ENCODE measurements at places on chromosomes 2 and 18.

DNA sequence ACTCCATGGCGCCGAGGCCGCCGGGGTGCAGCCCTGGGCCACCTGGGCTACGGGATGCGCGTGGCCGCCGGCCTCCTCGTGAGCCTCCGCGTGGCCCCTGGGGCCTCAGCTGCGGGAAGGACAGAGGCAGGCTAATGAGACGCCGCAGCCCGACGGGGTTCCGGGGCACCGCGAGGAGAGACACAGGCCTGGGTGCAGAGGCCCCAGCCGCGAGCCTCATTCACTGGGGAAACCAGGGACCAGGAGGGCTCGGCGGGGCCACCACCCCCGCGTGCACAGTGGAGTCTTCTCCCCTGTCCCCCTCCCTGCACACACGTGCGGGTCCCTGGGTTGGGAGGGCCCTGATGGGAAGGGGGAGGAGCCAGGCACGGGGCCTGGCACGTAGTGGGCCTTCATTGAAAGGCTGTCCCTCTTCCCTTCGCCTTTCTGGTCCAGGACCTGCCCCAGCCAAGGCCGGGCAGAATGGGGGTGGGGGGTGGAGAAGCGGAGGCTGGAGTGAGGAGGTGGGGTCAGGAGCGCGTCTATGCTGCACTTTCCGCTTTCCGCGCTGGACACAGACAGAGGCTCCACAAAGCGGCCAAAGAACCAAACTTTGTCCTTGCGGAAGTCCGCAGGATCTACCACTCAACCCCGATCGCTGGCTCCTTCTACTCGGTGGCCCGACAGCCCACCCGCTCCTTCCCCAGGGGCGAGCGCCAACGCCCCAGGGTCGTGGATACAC is 9.1 kb downstream of the ALPP start:
- peaks cover 62% of the 10 kb centered on the region for H3K27me3 ChIP-seq
- H3K4me1 ChIP-seq, result no peaks in the 10 kb centered on the region
- H3K4me3 ChIP-seq, result no peak overlapping the region
- DNase-seq, result no peak
- no peaks in the 10 kb centered on the region for H3K36me3 ChIP-seq

DNA sequence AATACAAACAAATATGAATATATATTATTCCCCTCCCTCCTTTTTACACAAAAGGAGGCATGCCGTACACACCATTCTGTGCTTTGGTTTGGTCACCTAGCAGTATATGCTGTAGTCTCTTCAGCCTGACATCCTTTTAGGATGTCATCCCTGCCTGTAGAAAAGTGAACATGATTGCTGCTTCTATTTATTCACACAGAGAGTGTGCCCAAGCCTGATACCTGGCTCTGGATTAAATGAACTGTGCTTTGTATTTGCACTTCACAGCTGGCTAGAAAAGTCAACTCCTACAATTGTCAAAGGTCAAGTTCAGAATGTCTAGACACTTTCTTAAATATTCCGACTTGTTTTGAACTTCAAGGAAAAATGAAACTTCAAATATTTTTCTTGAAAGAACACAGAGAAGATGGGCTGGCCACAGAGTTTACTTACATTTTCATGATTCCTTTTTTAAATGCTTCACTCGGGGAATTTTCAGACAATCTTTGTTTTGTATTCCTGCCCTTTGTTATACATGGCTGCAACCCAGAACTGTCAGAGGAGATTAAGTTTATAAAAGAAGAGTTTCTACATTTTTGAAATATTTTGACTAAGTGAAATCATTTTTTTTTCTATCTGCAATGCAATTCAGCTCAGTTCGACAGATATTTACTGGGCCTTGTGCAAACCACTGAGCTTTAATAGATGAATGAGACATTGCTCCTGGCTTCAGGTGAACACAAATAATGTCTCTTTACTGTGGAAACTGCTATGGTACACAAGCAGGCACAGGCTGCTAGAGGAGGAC is 33.5 kb downstream of the DAPL1 start:
- H3K36me3 ChIP-seq, result no peaks in the 10 kb centered on the region
- peaks cover 3% of the 10 kb centered on the region for H3K27me3 ChIP-seq
- no peak for DNase-seq
- H3K4me1 ChIP-seq, result no peaks in the 10 kb centered on the region
- H3K4me3 ChIP-seq, result no peak overlapping the region

DNA sequence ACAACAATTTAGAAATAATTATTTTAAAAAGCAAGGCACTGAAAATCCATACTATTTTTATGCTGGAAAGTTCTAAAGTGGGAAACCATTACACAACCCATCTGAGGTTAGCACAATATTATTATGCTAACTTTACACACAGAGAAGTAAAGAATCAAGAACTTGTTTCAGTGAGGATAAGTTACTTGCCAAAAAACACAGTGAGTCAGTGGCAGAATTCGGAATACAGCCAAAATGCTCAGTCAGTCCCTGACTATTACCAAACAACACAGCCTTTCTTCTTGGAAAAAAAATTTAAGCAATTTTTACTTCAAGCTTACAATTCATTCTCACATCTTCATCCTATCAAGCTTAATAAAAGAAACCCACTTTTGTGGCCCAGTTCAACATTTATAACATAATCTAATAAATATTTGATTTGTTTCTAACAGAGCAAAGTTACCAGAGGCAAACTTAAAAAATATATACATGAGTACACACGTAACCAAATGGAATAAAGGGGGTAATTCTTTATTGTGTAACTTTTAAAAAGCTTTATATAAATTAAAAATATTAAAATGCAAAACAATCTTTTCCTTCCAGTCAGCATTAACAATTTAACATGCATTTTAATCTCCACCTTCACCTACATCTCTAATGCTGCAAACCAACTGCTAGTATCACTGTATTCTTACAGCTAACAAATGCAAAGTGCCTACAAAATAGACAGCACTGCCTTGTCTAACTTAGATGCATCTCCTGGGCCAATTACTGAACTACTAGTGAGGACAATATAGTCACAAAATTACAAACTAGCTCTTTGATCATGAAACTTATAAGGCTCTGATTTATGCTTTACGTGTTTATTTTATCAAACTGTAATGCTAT is 55.2 kb downstream of the CCDC88A start:
- no peaks in the 10 kb centered on the region for H3K4me1 ChIP-seq
- no peak for DNase-seq
- H3K27ac ChIP-seq, result no peak overlapping the region
- no peak overlapping the region for H3K4me3 ChIP-seq

DNA sequence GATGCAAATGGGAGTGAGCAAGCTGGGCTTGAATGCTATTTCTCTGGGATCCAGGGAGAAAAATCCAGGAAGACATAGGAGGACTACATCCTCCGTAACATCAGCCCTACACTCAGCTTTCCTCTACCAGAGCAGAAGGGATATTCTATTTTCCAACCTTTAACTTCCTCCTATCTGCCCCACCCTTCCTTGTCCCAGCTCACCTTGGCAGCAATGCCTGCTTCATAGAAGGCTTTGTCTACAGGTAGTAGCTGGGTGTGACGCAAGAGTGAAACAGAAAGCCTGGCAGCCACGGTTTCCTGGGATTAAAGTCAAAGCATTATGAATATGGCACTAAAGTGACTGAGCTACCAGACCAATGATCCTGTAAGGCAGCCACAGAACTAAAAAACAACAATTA is 3.9 kb downstream of the KRTCAP3 start:
- H3K4me3 ChIP-seq, result no peak overlapping the region
- peaks cover 19% of the 10 kb centered on the region for H3K4me1 ChIP-seq
- no peak for DNase-seq
- H3K36me3 ChIP-seq, result peaks cover 46% of the 10 kb centered on the region

- peaks cover 18% of the 10 kb centered on the region for H3K27me3 ChIP-seq
- no peaks in the 10 kb centered on the region for H3K36me3 ChIP-seq
- H3K4me3 ChIP-seq, result no peak overlapping the region
- DNase-seq, result no peak
These were observed 612.5 kb downstream of the IRS1 start for GRCh38 chr2:226187156-226187555.

- no peaks in the 10 kb centered on the region for H3K36me3 ChIP-seq
- no peak overlapping the region for H3K4me3 ChIP-seq
- H3K27ac ChIP-seq, result no peak overlapping the region
- no peaks in the 10 kb centered on the region for H3K4me1 ChIP-seq
- DNase-seq, result no peak
These were observed 736.3 kb upstream of the ACVR2A start for GRCh38 chr2:147108548-147108947.

DNA sequence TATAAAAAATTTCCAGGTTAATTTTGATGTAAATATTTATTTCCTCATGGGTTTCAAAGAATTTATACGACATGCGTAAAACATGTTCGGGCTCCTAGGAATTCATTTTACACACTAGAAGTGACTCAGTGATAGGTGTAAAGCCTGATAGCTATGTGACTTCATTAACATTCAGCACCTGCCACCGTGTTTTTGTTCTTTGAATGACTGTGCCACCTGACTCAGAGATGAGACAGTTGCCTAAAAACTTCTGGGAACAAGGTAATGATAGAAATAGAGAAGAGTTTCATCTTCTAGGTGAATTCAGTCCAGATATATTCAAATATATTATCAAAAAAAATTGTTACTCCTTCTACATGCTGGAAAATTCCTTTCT is 10.0 kb downstream of the IL1R2 start:
- no peaks in the 10 kb centered on the region for H3K36me3 ChIP-seq
- H3K27me3 ChIP-seq, result no peaks in the 10 kb centered on the region
- H3K4me3 ChIP-seq, result peak overlapping the region; percentile 65
- peak; percentile 30 for DNase-seq
- no peak overlapping the region for H3K27ac ChIP-seq

DNA sequence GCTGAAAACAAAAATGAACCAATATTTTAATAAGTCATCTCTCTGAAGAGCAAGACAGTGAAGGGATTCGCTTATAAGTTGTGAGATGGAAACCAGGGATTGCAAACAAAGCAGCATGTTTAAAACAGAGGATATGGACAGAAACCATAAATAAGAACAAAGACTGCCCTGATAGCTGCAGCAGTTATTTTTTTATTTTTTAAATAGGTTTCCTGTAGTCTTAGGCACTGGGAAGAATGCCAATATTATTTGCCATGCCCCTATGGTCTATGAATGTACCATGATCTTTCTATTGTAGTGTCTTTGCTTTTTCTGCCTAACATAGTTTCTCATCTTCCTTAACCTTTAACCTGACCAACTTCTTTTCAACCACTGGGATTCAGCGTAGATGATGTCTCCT is 1334.0 kb upstream of the NRXN1 start:
- H3K4me3 ChIP-seq, result no peak overlapping the region
- H3K4me1 ChIP-seq, result no peaks in the 10 kb centered on the region
- H3K36me3 ChIP-seq, result no peaks in the 10 kb centered on the region
- DNase-seq, result no peak
- H3K27ac ChIP-seq, result no peak overlapping the region
